Kidney epithelial cell (primary cell): ENCODE measurements at places on chromosomes 12 and 14. TPM values are rescaled to one million over a fixed set of nuclear protein-coding genes. Genes with fewer than 3 reads are reported as not detected.

The COX8C gene
- not detected in 2 replicates for total RNA-seq

The ATF1 gene
- 17.3 and 20.0 TPM in 2 replicates for total RNA-seq

The NRIP2 gene
- total RNA-seq, result not detected in 2 replicates

The SERPINA9 gene
- total RNA-seq, result not detected in 2 replicates

The CLEC2D gene
- 6.9 and 10.1 TPM in 2 replicates for total RNA-seq

The MANSC4 gene
- total RNA-seq, result not detected in 2 replicates

The GUCY2C gene
- not detected in 2 replicates for total RNA-seq
